Activated CD8-positive, alpha-beta memory T cell treated with anti-CD3 and anti-CD28 coated beads, Interleukin-2, amount 10 ng/mL, durations not matched to agents 7 days and 5 days (primary cell): ENCODE measurements at places on chromosomes 13 and 19. TPM values are rescaled to one million over a fixed set of nuclear protein-coding genes. Genes with fewer than 3 reads are reported as not detected.
A peak's percentile ranks its signal among the peaks of the same experiment; 100 is the strongest.

- DNase-seq, result no peak
- peaks cover 88% of the 10 kb centered on the region for H3K27me3 ChIP-seq
- no peak overlapping the region for H3K4me3 ChIP-seq
- no peaks in the 10 kb centered on the region for H3K36me3 ChIP-seq
Observed at GRCh38 chr13:78594456-78594975, 8.8 kb downstream of the POU4F1 start.

- no peak overlapping the region for H3K4me3 ChIP-seq
- no peak for DNase-seq
- H3K36me3 ChIP-seq, result no peaks in the 10 kb centered on the region
- H3K27ac ChIP-seq, result no peak overlapping the region
Observed at GRCh38 chr19:376111-376470, 31.5 kb upstream of the MIER2 start.

DNA sequence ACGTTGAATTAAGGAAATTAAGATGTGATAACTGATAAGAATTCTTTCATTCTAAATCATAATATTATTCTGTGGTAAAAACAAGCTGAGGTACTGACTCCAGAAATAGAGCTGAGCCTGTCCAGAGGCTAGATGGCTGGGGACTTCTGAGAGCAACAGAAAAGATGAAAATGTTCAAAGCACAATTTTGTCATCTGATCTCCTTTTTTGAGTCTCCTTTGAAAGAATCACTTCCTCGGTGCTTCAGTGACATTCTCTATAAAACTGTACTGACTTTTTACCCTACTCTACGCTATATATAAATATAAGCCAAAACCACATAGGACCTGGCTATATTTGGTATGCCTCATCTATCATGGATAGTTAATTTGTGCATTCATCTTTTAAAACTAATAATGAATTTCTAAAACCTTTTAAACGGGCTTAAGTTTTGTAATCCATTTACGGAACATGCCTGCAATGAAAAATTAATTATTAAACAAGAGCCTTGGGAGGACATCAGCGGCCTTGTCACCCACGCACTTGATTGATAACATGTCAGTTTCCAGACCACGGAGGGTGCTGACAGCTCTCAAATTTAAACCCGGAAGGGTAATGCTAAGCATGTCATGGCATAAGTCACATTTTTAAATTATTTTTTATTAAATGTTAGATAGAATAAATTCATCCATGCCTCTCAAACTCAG is 235.5 kb downstream of the PCDH9 start:
- H3K27ac ChIP-seq, result no peak overlapping the region
- H3K27me3 ChIP-seq, result no peaks in the 10 kb centered on the region
- H3K36me3 ChIP-seq, result no peaks in the 10 kb centered on the region

DNA sequence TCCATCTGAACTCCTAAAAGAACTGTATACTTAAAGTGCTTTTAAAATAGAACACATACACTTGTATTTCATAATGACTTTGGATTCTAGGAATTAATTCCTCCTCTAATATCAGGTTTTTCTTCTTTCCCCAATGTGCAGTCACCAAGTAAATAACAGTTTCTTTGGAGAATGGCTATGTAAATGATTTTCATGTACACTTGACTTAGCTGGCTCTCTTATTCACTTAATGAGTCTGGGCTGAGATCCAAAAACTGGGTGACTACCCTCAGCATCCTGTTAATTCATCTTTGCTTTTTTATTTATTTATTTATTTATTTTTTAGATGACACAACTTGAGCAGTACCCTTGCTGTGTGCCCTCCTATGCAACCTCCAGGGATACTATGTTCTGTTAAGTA is 1003.7 kb downstream of the SLITRK1 start:
- DNase-seq, result no peak
- no peak overlapping the region for H3K4me3 ChIP-seq
- H3K36me3 ChIP-seq, result no peaks in the 10 kb centered on the region
- H3K27ac ChIP-seq, result no peak overlapping the region
- no peaks in the 10 kb centered on the region for H3K4me1 ChIP-seq
- H3K27me3 ChIP-seq, result no peaks in the 10 kb centered on the region

- H3K27ac ChIP-seq, result no peak overlapping the region
- H3K27me3 ChIP-seq, result no peaks in the 10 kb centered on the region
- peaks cover 12% of the 10 kb centered on the region for H3K4me1 ChIP-seq
- no peak overlapping the region for H3K4me3 ChIP-seq
- no peak for DNase-seq
- H3K36me3 ChIP-seq, result no peaks in the 10 kb centered on the region
Observed at GRCh38 chr13:99191900-99192399, 8.7 kb upstream of the UBAC2 start.

GRCh38 chr19:48624067-48624594 is 4.8 kb downstream of the SPHK2 start:
- peak overlapping the region; percentile 93 for H3K27ac ChIP-seq
- H3K27me3 ChIP-seq, result no peaks in the 10 kb centered on the region
- H3K4me1 ChIP-seq, result peaks cover 60% of the 10 kb centered on the region
- DNase-seq, result peak; percentile 99

DNA sequence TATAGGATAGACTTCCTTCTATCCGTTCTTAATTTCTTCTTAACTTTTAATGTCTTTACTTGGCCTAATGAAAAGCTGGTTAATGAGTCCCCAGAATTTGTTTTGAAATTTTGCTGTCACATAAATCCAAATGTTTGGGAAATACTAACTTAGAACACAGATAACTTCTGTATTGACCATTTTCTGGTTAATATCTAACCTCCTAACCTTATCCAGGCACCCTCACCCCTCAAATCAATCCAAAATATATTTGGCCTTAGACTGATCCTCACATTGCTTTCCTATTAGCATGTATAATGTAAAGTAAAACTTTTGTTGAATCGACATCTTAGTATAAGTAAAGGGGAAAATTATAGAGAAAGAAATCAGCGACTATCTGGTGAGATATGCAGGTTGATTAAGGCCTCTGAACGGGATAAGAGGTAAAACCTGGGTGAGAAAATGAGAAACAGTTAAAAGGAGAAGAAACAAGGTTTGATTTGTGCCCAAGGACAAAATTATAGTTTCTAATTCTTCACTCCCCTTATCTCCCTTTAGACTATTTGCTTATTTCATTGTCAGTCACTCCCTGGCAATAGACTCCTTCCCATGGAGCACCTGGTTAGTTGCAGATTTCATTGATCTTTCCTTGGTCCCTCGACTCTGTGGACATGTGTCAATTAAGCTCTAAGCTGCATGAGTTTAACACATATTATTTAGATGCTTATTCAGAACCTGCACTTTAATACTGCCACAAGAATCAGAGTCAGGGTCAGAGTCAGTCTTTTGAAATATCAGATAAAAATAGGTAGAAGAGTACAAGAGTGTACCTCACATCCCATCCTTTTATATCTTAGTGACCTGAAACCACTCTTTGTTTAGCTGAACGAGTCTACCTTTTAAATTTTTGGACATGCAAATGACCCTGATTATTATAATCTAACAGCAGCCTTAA is 119.2 kb upstream of the MLNR start:
- no peaks in the 10 kb centered on the region for H3K27me3 ChIP-seq
- no peak overlapping the region for H3K4me3 ChIP-seq

DNA sequence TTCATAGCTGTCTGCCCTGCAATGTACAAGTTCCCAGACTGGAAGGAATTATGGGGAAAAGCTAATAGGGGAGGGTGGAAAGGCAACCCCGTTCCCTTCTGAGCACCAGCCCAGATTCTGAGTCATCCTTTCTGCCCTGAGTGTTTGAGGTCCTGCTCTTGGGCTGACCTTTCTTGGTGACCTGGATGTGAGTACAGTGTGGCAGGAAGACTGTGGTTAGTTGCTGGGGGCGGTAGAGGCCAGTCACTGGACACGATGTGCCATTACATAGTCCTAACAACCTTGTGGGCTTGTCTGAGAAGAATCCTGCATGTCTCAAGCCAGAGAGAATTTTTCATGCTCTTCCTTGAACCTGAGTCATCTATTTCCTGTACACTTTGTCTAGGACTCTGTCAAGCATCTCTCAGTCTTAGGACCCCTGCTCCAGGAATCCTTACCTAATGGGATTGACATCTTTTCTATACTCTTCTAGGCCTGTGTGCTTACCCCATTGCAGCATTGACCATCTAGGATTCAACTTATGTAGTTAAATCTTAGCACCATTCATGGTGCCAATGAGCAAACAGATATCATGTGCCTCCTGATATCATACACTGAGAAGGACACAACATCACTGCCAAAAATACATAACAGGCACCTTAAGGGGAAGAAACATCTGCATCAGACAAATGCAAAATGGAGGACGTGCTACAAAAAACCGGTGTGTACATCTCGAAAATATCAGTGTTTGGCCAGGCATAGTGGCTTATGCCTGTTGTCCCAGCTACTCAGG is 8.1 kb upstream of the ANGPTL4 start:
- no peaks in the 10 kb centered on the region for H3K36me3 ChIP-seq
- no peak for DNase-seq
- H3K4me3 ChIP-seq, result no peak overlapping the region
- no peak overlapping the region for H3K27ac ChIP-seq
- H3K4me1 ChIP-seq, result peaks cover 11% of the 10 kb centered on the region

DNA sequence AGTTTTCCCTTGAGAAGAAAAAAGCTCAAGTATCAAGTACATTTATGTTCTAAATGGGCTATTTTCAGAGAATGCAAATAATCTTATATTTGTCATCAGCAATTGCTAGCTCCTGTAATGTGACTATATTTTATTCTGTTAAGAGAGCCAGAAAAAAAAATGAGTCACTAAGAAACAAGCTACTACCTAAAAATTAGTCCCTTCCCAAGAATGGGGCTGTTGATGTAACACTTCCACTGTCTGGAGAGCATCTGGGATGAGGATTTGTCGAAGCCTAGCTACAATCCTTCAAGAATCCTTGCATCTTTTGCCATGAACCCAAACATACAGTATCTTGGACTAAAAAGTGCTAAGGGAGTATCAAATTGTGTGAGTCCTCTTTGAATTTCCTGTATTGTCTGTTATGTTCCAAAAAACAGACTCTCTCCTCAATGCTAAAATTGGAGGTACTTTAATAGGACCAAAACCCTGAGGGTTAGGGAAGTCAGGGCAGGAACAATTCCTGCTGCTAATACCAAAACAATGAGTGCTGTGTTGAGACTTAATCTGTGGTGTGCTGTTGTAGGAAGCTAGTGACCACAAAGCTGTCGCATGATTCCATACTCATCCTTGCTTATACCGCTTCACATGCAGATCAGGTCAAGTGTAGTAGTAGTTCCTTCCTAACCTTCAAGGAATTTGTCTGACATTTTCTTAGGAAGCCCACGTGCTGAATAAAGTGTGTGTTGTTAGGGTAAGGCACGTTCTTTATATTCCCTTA is 4.9 kb upstream of the ZC3H13 start:
- H3K27me3 ChIP-seq, result peaks cover 4% of the 10 kb centered on the region
- no peak overlapping the region for H3K27ac ChIP-seq
- H3K36me3 ChIP-seq, result no peaks in the 10 kb centered on the region
- peaks cover 16% of the 10 kb centered on the region for H3K4me1 ChIP-seq
- DNase-seq, result no peak

GRCh38 chr19:38911388-38912001 is 491 bp downstream of the CCER2 start:
- no peak for DNase-seq
- no peak overlapping the region for H3K27ac ChIP-seq
- peaks cover 26% of the 10 kb centered on the region for H3K36me3 ChIP-seq
- H3K4me1 ChIP-seq, result peaks cover 9% of the 10 kb centered on the region
- H3K4me3 ChIP-seq, result no peak overlapping the region
- no peaks in the 10 kb centered on the region for H3K27me3 ChIP-seq

- H3K27ac ChIP-seq, result no peak overlapping the region
- H3K4me1 ChIP-seq, result peaks cover 5% of the 10 kb centered on the region
- H3K36me3 ChIP-seq, result peaks cover 3% of the 10 kb centered on the region
- no peak for DNase-seq
Observed at GRCh38 chr13:50456111-50456510, 387.4 kb downstream of the DLEU7 start.

- no peak overlapping the region for H3K27ac ChIP-seq
- H3K27me3 ChIP-seq, result peaks cover 4% of the 10 kb centered on the region
- H3K36me3 ChIP-seq, result no peaks in the 10 kb centered on the region
- DNase-seq, result no peak
- no peak overlapping the region for H3K4me3 ChIP-seq
- H3K4me1 ChIP-seq, result no peaks in the 10 kb centered on the region
Observed at GRCh38 chr13:38862443-38862842, 128.2 kb downstream of the STOML3 start.

- peaks cover 3% of the 10 kb centered on the region for H3K36me3 ChIP-seq
- DNase-seq, result no peak
- no peaks in the 10 kb centered on the region for H3K27me3 ChIP-seq
- peaks cover 49% of the 10 kb centered on the region for H3K4me1 ChIP-seq
- H3K4me3 ChIP-seq, result no peak overlapping the region
- H3K27ac ChIP-seq, result no peak overlapping the region
Observed at GRCh38 chr19:49811328-49811727, 1.8 kb downstream of the FUZ start.

- H3K4me1 ChIP-seq, result peaks cover 16% of the 10 kb centered on the region
- peaks cover 35% of the 10 kb centered on the region for H3K27me3 ChIP-seq
- no peaks in the 10 kb centered on the region for H3K36me3 ChIP-seq
Observed at GRCh38 chr19:29873024-29873800, 61.4 kb downstream of the CCNE1 start.

DNA sequence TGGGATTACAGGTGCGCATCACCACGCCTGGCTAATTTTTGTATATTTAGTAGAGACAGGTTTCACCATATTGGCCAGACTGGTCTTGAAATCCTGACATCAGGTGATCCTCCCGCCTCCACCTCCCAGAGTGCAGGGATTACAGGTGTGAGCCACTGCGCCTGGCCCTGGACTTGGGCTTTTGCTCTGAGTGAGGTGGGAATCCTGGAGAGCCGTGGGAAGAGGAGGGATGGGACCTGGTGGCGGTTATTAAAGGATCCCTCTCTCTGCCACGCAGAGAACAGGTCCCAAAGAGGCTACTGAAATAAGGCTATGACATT is 1.7 kb upstream of the TLE5 start:
- H3K36me3 ChIP-seq, result peaks cover 13% of the 10 kb centered on the region
- peaks cover 29% of the 10 kb centered on the region for H3K4me1 ChIP-seq
- peak overlapping the region; percentile 82 for H3K4me3 ChIP-seq
- H3K27me3 ChIP-seq, result no peaks in the 10 kb centered on the region
- DNase-seq, result no peak

DNA sequence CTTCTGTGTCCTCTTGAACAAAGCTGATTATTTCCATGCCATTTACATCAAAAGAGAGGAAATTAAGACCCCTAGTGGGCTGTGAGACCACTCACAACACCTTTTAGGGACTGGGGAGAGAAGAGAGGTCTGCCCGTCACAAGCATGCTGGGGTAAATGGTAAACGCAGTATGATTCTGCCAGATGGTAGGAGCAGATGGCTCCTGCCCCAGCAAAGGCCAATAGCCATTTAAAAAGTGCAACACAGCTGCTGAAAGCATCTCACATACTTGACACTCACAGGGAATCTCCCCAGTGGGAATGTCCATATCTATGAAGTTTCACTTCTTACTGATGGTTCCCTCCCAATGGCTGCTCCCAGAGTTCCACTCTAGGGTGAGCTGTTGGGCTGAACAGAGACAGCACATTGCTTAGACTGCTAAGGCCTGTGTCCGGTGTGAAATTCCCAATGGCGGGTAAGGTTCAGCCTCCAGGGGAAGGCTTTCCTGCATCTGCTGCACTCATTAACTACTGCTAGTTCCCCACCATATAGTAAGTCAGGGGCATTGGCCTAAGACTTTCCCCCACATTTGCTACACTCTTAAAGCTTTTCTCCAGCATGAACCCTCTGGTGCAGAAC is 7.4 kb downstream of the ZNF671 start:
- H3K27me3 ChIP-seq, result no peaks in the 10 kb centered on the region
- peaks cover 80% of the 10 kb centered on the region for H3K36me3 ChIP-seq
- H3K4me3 ChIP-seq, result no peak overlapping the region
- H3K27ac ChIP-seq, result no peak overlapping the region
- H3K4me1 ChIP-seq, result peaks cover 13% of the 10 kb centered on the region
- no peak for DNase-seq

The SIGLECL1 gene
- not detected for total RNA-seq

The TMEM38A gene
- total RNA-seq, result 0.88 TPM

The TMC4 gene
- 0.89 TPM for total RNA-seq

The FXYD3 gene
- not detected for total RNA-seq

The ZNF296 gene
- 9.5 TPM for total RNA-seq

The AMER2 gene
- not detected for total RNA-seq

The RFPL4A gene
- total RNA-seq, result not detected
